OCI-M1 (cell line): ENCODE measurements at places on chromosomes 3 and 15.

GRCh38 chr3:110806924-110807323, 264.7 kb upstream of the NECTIN3 start:
- DNase-seq = no peak

DNA sequence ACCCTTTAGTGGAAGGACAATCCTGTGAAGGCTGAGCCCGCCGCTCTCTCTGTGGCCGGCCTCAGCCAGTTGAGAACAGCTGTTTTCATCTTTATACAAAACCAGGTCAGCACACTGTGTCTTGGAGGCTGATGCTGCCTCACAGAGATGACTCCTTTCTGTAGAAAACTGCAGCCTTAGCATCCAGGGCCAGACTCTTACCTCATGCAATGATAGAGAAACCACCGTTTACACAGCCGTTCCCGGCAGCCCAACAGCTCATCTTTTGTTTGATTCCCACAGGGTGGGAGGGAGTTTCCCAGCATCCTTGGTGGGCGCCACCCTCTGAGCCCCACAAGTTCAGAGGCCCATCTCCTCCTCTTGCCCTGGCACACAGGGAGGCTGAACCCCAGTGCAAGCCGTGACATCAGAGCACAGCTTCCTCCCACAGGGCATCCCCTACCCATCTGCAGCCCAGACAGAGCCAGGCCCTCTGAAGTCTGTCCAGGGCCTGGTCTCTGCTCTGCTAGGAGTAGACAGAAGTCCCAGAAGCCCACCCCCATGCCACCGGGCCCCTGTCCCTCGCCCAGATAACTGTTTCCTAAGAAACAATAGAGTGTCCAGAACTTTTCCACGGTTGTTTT, 105.0 kb downstream of the LRRK1 start:
- DNase-seq = no peak

DNA sequence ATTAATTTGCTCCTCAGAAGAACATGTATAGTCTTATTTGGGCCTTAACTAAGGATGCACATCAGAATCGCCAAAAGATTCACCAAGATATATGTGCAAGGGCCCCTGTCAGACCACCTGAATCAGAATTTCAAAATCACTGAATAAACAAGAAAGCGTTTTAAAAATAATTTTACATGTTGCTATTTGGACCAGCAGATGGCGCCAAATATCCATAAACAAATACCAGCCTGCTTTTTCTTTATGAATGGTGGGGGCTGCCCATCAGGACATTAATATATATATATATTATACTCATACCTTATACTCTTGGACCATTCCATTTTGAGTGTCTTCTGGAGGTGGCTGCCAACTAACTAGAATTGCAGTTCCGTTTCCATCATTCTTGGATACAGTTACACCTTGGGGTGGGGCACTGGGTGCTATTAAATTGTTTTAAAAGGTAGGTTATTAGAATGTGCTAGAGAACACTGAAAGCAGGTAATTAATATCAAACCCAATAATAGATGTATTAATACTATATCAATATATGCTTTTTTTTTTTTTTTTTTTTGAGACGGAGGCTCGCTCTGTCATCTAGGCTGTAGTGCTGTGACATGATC, 1108.3 kb downstream of the ROBO1 start:
- peak; percentile 63 for DNase-seq

GRCh38 chr3:99499235-99500158, 138.9 kb upstream of the COL8A1 start:
- DNase-seq = peak; percentile 69

- peak; percentile 97 for DNase-seq
Measured at GRCh38 chr3:39406368-39407258, at the start of gene RPSA. RPSA (plus strand) TSS chr3:39406720; CDS start chr3:39407654, 934 bp downstream.

GRCh38 chr3:54681706-54682105, 246.2 kb downstream of the LRTM1 start:
- no peak for DNase-seq

- no peak for DNase-seq
Measured at GRCh38 chr15:71374607-71375352, 259.5 kb downstream of the THSD4 start.

DNA sequence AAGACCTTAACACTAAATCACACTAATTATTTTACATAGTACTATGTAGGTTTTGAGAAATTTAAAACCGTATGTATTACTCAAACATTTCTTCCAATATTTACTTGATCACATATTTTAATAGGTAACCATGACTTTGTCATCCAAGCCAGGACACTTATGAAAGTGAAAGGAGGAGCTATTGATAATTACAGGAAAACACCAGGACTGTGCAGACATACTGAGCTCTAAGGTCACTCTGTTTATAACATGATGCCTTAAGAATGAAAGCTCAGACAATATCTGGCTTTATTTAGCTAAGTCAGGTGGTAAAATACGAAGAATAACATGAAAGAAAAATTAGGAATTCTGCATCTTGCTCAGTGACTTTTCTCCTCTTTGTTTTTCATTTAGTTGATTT, 216.0 kb upstream of the NANOGP8 start:
- no peak for DNase-seq

DNA sequence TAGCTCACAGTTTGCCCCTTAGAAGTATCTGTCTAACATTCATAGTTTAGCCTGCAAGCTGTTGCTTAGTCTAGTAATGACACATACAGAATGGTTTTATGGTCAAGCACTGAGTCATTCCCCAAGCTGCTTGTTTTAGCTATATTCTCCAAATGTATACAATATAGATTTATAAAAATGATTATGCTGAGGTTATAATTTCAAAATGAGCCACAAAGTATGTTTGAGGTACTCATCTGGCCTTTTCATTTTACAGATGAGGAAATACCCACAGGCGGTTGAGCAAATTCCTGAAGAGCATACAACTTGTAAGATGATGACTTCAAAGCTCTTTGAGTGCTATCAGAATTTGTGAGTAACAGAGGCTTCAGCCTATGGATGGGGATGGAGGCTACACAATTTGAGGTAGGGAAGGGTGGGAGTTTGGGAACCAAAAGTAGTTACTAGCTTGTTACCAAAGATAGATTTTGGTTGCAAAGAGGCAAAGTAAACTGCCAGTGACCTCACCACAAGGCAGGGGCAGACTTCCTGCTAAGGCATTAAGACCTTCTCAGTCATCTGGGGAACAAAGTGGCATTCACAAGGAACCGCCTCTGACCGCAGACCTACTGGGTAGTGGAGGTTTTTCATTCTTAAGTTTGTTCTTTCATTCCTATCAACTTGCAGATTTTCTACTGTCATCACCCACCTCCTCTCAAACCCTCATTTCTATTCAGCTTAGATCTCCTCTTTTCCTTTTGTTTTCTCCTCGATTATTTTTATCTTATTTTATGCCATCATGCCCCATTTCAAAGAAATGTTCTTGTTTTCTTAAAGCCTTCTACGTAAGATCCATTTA, 257.2 kb upstream of the NECTIN3 start:
- no peak for DNase-seq

- no peak for DNase-seq
Measured at GRCh38 chr15:77646104-77646694, 13.5 kb upstream of the LINGO1 start.

GRCh38 chr3:45568848-45569762, 25.4 kb upstream of the LIMD1 start:
- no peak for DNase-seq

GRCh38 chr3:31981206-31982181, at the start of the genes OSBPL10 and ZNF860:
OSBPL10 (minus strand) TSS chr3:31981262; CDS start chr3:31981179, 83 bp downstream.
ZNF860 (plus strand) TSS chr3:31981750; CDS start chr3:31989080, 7,330 bp downstream.
- no peak for DNase-seq

- peak; percentile 83 for DNase-seq
Measured at GRCh38 chr3:36957862-36958686, 13.2 kb upstream of the TRANK1 start.

DNA sequence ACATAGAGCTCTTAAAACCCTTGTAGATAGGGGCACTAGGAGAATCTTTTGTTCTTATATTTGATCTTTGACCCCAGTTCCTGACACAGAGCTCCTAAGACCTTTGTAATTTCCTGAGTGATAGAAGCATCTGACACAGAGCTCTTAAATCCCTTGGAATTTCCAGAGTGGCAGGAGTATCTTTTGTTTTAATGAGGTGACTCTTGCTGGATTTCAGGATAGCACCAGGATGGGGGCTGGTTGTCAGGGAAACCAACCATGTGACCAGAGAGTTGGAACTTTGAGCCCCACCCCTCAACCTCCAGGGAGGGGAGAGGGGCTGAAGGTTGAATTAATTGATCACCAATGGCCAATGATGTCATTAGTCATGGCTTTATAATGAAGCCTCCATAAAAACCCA, 47.6 kb upstream of the ST8SIA2 start:
- DNase-seq = no peak

- no peak for DNase-seq
Measured at GRCh38 chr15:70268698-70269251, 171.1 kb upstream of the TLE3 start.

DNA sequence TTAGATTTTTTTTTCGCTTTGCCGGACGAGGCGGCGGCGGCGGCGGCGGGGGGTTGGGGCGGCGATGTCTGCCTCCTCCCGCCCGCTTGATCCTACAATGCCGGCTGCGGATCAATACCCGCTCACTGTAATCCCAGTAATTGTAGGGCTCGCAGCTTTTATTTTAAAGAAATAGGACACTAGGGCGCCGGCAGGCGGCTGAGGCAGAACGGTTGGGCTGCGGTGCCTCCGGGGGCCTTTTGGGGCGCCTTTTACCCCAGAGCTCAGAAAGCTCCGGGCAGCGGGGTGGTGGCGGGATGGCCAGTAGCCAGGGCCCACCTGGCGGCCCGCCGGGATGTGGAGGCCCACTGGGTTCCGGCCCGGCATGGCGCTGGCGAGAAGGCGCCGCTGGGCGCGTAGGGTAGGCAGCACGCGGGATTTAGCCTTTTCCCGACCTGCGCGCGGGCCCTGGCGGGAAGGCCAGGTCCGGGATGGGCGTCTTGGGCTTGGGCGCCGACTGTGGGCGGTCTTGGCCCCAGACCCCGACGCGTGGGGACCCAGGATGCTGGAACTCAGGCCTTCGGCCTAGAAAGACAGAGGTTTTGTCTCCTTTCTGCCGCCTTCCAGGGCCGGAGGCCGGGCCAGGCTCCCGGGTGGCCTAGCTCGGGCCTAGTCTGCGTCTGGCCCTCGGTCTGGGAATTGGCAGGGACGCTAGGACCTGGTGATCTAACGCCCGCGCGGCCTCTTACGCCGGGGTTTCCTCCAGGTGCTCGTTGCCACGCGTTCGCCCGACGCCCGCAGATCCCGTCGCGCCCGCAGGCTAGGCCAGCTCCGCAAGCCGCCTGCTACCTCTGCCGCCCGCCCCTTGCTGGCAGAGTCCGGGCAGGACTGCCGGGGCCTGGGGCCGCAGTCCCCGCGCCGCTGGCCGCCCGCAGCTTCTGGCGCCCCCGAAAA, 15.5 kb upstream of the ONECUT1 start:
- DNase-seq = no peak

GRCh38 chr3:144312702-144313101, 341.1 kb downstream of the DIPK2A start:
- no peak for DNase-seq

DNA sequence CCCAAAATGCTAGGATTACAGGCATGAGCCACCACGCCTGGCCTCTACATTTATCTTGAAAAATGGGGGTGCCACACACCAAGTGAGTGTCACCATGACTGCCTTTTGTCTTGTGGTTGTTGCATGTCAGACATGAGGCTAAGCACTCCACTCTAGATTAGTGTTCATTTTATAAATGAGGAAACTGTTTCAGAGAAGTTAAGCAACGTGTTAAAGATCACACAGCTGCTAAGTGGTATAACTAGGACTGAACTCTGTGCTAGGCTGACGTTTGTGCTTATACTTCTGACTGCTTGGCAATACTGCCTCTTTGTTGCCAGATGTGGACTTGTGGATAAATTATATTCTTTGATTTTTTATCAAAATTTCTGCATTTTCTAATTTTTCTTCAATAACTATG, 50.8 kb upstream of the SMAD6 start:
- DNase-seq = no peak

- DNase-seq = no peak
Measured at GRCh38 chr15:29677455-29677854, 144.8 kb downstream of the TJP1 start.

DNA sequence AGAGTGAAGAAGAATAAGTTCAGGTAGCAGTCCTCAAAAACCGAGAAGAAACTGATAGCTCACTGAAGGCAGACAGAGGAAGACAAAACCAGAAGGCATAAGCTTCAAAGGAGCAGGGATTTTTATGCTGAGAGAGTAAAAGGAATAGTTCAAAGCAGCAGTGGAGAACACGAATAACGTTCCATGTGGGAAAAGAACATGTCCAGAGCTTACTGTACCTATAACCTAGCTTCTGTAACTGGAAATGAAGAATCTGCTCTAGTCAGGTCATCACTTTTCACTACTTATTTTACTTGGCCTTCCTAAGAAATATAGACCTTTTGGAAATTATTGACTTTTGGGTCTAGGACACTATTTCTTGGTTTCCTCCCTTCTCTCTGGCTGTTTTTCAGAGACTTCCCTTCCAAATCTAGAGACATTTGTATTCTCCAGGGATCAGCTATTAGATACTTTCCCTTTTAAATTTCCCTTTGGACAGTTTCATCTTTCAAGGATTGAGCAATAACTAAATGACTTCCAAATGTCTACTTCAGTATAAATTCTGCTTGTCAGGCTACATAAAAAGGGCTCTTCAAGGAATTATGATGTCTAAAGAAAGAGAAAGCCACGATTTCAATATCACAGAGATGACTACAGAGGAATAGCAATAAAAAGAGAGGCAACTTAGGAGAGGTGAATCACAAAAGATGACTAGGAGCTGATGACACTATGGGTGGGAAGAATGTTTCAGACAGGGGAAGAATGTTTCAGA, 46.7 kb downstream of the UBE3A start:
- no peak for DNase-seq

DNA sequence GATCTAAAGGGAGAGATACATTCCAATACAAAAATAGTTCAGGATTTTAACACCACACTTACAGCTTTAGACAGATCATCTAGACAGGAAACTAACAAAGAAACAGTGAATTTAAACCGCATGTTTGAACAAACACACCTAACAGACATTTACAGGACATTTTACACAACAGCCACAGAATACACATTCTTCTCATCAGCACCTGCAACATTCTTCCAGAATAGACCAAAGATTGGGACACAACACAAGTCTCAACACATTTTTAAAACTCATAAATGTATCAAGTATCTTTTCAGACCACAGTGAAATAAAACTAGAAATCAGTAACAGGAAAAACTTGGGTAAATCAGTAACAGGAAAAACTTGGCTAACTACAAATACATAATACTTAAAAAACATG, 256.3 kb downstream of the MCTP2 start:
- no peak for DNase-seq

DNA sequence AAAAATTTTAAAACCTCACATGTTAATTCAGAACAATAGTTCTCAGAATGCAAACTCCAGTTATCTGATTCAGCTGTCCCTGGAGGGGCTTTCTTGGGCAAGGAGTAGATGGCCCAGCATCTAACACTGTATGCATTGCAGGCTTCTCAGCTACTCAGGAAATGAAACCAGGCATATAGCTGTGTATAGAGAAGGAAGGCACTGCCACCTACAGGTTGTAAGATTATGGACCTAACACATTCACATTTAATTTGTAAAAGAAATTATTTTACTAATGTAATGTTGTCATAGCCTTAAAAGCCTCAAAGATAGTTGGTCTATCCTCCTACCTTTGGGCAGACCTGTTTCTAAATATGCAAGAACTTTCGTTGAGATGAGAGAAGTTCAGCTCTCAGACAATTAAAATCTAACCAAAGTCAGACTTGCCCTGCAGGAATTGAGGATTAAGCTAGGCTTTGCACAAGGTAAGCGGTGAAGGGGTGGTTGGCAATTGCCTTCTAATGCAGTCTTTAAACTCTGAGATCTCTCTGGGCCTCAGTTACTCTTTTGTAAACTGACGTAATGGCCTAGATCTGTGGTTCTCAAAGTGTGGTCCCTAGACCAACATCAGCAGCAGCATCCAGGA, 132.8 kb upstream of the SLC24A5 start:
- DNase-seq = peak; percentile 70

GRCh38 chr3:178404961-178405360, 131.3 kb upstream of the KCNMB2 start:
- no peak for DNase-seq
